ENCODE measurements at places on chromosomes 1 and 21.

DNA sequence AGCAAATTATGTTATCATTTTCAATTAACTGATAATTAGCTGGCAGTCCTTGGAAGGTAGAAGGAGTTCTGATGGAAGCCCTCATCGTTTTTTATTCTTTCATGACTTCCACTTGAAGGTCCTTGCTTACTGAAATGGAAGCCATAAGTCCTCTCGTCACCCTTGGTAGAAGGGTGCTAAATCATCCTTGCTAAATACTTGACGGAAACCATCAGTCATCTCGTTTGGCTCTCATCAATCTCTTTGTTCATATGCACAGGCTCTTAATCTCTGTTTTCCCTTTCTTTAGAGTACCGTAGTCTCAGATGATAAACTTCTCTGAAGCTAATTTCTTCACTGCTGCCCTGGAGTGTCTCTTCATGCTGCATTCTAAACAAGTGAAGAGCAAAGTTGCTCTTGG is 34.5 kb downstream of the UCK2 start:
- DNase-seq, result no peak

DNA sequence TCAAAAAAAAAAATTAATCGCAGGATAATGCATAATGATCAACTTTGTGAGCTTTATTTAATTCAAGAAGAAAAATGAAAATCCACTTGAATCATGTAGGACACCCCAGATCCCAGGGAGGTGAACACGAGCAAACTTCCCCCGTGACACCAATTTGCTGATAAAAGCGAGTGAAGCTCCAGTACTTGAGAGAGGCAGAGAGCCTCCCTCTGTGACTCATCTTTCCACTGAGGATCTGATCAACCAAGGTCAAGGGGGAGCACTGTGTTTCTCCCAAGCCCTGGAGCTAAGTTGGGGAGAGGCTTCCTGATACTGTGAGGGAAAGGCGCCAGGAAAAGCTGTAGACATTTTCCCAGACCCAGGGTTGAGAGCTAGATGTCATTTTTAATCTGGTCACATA is 160.9 kb downstream of the SLC44A5 start:
- no peak for DNase-seq

DNA sequence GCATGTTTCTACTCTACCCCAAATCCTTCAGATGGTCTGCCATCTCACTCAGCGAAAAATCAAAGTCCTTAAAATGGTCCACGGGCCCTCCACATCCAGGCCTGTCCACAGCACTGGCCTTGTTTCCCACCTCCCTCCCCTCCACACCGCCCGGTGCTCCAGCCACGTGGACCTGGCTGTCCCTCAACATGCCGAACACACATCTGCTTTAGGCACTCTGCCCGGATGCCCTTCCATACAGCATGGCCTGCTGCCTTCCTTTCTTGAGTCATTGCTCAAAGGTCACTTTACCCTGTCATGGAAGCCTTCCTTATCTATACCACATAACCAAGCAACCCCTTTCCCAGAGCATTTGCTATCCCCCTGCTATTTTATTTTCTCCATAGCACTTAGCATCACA is 143.0 kb downstream of the DNM3 start:
- no peak for DNase-seq

- DNase-seq, result peak; percentile 62
Measured at GRCh38 chr1:198253668-198254067, 96.9 kb downstream of the NEK7 start.

DNA sequence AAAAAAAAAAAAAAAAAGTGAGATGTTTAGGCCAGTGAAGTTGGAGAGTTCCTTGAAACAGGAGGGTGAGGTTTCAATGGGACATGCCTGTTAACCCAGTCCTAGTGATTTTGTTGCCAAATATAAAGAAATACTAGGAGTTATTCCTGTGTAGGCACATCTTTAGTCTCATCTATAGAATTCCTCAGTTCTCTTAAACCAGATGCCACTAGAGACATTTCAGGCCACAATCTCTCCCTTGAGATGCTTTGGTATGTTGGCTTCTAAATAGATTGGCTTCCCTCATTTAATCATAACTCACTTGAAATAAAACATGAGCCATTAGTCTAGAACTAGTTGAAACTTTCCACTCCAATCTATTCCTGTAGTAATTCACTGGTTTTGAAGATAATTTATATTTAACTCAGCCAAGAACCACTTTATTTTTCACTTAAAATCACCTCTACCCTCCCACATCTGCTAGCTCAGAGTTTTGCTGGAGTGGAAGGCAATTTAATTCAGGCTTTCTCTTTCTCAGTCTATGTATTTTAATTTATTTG is 29.8 kb downstream of the GPR137B start:
- no peak for DNase-seq

- DNase-seq, result no peak
Measured at GRCh38 chr1:64526312-64526711, 56.4 kb downstream of the CACHD1 start.

DNA sequence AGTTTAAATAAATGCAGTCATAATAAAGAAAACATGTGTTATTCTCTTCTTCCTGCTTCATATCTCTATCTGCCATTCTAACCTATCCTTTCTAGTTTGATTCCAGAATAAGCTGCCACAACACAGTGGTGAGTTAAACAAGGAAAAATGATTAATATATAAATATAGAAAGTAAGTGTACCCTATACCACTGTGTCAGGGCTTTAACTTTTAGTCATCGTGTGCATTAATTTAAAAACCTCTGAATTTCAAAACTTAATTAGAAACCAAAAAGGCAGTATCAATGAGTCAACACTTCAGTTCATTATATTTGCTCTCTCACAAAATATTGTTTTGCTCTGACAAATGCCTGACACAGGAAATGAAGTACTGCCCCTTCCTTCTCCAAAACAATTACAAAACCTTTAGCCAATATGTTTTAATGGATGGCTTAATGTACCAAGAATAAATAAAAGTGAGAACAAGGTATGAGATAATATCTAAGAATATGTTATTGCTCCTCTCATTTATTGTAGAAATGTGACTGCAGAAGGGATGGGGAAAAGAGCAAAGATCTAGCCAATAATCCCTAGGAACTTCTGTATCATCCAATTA is 634.8 kb downstream of the KCNT2 start:
- no peak for DNase-seq

- DNase-seq, result peak; percentile 7
Measured at GRCh38 chr1:178412400-178412770, 84.4 kb downstream of the CLEC20A start.

DNA sequence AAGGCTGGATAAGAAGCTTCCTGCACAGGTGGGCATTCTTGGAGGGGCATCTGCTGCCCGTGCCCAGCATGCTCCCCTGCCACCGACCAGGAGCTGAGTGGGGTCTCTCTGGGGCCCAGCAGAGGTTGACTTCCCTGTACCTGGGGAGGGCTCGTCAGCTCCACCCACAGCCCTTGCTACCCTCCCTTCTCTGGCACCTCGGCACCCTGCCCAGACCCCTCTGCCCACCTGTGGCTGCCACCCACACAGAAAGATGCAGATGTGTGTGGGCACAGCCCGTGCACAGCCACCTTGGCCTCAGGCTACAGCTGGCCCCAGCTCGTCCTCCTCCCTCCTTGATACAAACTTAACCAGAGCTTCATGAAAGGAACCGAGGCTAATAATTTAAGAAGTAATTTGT is 241.2 kb upstream of the VAMP3 start:
- DNase-seq, result no peak

DNA sequence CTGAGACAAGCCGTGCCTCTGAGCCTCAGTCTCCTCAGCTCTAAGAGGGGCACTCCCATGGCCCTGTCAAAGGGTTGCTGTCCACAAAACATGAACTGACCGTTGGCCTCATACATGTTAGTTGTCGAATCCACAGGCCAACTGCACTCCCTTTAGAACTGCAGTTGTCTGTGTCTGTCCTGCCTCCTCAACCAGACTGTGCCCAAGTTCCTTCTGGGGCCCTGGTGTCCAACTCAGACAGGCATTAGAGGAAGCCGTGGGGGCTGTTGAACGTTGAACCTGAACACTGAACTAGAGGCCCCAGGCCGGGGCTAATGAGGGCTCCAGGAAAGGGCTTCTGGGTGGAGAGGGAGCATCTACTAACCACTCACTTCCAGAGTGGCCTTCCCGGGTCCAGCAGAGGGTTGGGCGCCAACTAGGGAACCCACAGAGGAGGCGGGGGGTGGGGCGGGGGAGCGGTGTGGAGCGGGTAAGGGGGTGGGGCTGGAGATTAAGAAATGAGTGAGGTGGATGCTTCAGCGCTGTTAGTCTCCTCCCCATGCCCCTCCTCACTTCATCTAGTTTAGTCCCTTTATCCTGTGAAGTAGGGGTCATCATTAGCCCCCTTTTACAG is at the start of gene RAB42:
Gene RAB42, plus strand, starts transcription at position 558 of the 613 bp plus-strand sequence. CDS start 247 bp downstream, outside the sequence.
- DNase-seq, result peak; percentile 63

DNA sequence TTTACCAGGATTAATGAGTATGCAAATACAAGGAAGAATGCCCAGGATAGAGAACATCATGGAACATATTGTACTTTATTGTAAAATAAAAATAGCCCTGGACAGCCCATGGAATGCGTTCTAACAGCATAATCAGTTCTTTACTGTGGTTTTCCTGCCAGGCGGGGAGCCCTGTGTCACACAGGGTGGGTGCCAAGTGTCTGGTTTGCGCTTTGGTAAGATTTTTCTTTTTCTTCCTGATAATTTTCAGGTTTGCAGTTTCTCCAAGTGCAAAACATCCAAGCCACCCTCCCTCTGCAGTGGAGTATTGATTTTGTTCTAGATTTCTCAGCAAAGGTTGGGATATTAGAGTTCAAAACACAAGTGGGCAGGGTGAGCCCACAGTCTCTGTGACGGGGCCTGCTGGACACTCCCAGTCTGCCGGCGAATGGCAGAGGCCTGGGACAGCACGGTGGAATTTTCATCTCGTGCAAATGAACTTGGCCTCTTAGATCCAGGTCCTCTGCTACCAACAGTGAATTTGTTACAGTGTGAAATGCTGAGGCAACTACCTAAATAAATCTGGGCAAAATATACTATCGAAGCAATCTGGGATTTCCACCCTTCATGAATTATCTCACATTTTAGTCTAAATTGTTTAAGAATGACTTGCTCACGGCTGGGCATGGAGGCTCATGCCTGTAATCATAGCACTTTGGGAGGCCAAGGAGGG is 15.6 kb upstream of the KCNJ15 start:
- peak; percentile 24 for DNase-seq

DNA sequence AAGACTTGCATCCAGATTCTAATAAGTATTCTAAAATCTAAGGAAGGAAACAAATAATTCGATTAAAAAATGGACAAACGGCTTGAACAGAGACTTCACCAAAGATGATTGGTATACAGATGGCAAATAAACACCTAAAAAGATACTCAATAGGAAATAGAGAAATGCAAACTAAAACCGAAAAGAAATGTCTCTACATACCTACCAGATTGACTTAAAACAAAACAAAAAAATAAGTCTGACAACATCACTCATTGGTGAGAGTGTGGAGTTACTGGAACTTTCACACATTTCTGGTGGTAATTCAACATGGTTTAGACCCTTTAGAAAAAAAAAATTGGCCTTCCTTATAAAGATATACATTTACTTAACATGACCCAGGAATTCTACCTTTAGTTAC is 869.8 kb downstream of the TTLL7 start:
- no peak for DNase-seq

GRCh38 chr1:87853576-87854351 is 525.1 kb downstream of the LMO4 start:
- DNase-seq, result peak; percentile 40

DNA sequence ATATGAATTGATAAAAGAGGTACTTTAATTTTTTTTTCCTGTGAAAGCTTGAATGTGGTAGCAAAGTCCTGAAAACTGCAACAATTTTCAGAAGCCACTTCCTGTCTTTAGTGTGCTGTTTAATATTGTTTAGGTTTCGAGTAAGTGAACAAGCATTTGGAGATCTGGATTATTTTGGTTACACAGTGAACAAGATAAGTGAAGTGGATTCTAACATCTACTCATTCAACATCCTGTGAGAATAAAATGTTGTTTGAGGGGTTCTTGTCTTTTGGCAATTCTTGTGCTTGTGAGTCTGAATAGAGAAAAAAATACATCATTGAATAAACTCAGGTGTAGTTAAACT is 35.2 kb upstream of the PLA2G4A start:
- no peak for DNase-seq

DNA sequence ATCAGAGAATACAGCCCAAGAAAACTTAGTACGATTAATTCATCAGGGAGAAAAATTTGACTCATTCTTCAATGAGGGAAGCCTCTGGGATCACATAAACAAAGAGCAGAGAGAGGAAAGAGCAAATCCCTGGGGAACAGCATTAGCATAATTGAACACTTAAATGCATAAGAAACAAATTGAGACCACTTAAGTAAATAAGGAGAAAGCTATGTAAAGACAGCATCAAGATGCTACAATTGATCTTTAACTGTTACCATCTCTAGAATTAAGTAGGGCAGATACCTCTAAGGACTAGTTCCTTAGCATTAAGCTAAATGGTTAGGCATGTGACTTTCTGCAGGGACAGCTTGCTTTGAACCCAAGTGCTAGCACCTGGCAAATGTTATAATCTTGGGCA is 265.1 kb upstream of the NEGR1 start:
- no peak for DNase-seq

DNA sequence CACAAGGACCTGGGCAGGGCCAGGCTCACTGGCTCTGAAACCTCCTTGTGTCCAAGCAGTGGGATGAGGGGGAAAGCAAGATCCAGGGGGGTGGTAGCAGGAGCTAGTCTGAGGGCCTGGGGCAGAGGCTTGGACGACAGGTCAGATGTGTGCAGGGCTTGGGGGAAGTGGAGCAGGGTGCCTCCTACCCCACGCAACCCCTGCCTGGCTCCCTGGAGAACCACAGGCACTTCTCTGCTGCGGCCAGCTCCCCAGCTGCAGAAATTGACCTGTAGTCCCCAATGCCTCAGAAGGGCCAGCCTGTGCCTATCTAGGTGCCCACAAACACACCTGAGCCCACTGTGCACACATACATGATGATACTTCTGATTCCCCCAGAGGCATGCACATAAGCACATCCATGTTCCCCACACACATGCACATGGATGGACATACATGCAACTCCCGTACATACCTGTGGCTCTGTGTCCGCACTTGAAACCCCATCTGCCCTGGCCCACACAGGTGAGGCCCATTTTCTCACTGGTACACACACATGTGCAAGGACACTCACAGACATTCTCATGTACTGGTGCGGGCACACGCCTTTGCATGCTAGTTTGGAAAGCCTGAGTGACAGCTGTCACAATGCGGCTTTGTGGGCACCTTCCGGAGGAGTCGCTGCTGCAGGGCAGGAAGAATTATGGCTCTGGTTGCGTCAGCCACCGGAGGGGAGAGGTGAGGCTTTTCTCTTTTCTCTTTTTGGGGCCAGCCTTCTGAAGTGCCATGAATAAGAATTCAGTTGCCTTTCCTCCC is 247.2 kb upstream of the CSF3R start:
- peak; percentile 15 for DNase-seq

DNA sequence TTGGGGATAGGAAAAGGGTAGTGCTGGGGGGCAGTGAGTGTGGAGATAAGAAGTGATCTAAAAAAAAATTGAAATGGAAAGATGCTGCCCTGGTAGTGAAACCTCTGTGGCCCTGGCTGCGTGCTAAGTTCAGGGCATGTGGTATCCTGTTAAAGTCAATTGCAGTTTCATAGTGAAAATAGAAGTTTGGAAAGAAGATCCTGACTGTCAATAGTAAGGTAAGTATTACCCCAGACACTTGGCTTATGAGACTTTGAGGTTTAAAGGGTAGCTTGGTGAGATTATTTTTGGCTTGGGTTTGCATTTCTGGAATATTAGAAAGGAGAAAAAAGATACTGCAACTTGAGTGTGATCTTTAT is 6.8 kb downstream of the ARID1A start:
- no peak for DNase-seq

- peak; percentile 69 for DNase-seq
Measured at GRCh38 chr21:42486531-42486930, 9.5 kb downstream of the RSPH1 start.

- no peak for DNase-seq
Measured at GRCh38 chr1:29355375-29355774, 119.1 kb downstream of the PTPRU start.

Measured in hematopoietic multipotent progenitor cell treated with erythropoietin and hydrocortisone succinate and interleukin-3 and kit ligand, for 4 days (in vitro differentiated cells).